ENCODE measurements at places on chromosomes 7 and 10. TPM values are rescaled to one million over a fixed set of nuclear protein-coding genes. Genes with fewer than 3 reads are reported as not detected.

The STOX1 gene
- total RNA-seq = 0.12 TPM

DNA sequence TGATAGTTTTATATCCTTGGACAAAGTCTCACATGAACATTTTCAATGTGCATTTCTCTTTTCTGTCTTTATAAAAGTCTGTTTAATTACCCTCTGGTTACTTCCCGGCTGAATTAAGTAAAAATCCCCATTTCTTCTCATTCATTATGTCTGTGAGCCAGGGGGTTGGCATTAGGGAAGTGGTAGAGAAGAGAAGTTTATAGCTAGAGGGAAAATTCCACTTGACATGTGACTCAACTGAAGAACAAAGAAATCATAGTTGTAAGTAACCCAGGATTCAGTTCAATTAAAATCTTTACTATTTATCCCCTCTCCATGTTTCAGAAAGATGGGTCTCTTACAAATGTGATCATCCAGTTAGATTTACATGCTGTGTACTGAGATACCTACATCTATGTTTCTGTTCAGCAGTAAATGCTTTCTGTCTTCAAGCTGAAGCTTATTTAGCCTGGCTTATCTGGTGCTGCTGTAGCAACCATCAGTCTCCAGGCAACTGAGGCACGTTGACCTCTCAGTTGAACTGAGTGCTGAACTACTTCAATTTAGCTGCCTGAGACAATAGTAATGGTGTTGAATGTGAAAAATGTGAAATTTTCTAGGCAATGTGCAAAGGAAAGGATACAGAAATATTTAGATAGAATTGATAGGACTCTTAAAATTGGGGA is 181.6 kb downstream of the MLLT10 start:
- peak; percentile 45 for DNase-seq

DNA sequence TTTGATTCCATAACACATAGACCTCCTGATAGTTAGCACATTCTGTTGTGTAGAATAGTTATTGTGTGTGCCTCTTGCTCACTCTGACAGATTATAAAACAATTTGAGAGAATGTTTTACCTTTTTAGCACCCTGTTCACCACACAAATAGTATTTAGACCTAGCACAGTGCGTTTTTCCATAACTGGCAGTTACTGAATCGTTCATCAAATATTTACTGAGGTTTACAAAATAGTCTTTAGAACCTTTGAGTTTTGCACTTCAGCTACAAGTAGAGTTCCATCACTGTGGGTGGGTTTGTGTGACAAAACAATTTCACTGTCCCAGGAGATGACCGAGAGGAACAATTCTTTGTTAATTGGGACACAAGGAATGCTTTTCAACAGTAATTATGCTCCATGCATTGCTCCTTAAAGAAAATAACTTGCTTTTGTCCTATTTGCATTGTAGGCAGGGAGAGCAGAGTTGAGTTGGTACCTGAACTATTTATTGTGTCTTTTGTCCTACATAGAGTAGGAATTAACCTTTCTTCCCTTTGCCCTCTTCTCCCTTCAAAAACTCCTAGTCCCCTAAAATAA is 62.3 kb downstream of the DNAH11 start:
- no peak for DNase-seq

GRCh38 chr10:65723525-65723924 is 1202.3 kb upstream of the LRRTM3 start:
- DNase-seq = no peak

The HNRNPF gene
- total RNA-seq = 151 TPM

The TRPV5 gene
- total RNA-seq = not detected

The MUC12 gene
- total RNA-seq = 2.5 TPM

- no peak for DNase-seq
These were observed 953.0 kb downstream of the GRID1 start for GRCh38 chr10:85413570-85413969.

DNA sequence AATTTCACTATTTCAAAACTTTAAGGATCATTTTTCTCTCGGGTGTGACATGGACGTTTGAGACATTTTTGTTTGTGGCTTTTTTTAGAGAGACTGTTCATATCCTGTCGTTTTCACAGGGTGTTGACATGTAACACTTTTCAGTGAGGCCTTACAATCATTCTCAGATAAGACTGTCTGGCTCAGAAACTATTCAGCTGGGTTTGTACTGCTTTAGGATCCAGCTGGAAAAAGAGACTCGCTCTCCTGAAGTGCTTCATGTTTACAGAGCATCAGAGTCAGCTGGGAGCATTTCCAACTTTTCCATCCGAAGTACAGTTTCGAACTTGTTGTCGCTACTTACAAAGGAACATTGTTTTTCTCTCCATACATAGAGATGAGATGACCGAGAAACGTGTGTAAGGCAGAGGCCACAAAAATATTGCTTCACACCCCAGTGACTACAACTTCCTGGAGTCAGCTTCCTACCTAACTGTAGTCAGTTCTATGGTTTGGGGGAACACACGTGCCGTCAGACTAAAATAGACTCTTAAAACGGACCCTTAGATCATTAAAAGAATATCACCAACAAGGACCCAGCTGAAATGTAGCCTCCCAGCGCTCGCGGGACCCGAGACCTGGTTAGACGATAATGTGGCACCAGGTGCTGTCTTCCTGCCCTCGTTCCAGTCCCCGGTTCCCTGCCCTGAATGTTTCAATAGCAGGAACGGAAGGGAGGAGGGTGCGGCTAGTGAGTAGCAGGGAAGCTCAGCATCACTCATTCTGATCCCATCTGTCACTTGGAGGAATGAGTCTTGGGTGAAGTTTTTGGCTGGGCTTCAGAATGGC is 78.0 kb downstream of the MKI67 start:
- peak; percentile 57 for DNase-seq

The GPR15LG gene
- not detected for total RNA-seq

GRCh38 chr7:64890761-64891362 is 12.2 kb upstream of the ZNF273 start:
- no peak for DNase-seq

The SLC26A5 gene
- total RNA-seq = not detected

DNA sequence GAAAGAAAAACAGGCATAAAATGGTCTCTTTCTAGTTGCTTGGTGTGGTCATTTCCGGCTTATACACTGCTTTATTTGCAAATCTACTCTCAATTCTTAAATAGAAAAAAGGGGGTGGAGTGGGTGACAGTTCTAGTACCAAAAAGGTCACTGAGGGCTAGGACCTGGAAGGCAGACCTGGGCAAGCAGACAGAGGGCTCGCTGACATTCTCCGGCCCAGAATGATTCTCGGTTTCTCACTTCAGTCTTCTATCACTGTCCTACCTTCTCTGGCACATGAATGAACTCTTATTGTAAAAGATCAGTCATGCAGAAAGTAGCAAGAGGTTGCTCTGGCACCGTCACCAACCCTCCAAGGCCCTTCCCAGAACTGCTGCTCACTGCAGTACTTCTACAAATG is 54.0 kb downstream of the MALSU1 start:
- no peak for DNase-seq

The RET gene
- 0.79 TPM for total RNA-seq

The PNLIPRP2 gene
- total RNA-seq = not detected

DNA sequence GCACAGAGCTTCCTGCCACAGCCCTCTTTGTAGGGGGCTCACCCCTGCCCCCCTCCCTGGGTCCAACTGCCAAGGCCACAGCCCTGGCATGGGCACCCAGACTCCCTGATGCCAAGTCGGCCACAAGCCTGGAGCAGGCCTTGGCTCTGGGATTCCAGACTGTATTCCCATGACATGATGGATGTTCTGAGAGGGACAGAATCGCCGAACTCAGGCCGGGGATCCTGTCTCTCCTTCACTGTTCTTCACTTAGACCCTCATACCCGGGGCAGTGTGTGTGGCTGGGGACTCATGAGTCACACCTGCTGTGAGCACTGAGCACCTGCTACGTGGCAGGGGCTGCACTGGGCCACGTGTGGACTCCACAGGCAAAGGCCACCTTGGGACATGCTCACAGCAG is 7.9 kb downstream of the CALML5 start:
- DNase-seq = no peak

The ANAPC16 gene
- total RNA-seq = 44.2 TPM

DNA sequence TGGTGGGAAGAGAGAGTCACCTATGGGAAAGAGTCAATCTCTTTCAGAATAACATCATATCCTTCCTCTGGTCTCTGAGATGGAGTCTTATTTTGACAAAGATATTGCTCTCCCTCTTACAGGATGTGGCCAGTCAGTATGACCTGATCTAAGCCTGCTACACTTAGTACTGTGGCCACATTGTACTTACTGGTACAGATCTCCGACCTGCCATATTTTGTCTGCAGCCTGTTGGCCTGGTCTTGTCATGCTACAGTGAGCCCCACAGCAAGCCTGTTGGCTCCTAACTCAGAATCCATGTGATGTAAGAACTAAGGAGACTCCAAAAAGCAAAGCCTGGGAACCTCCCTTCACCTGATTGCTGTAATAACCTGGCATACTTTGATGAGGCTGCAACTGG is 377.8 kb downstream of the SFMBT2 start:
- no peak for DNase-seq

GRCh38 chr7:128162666-128163065 is 78.4 kb upstream of the LEP start:
- no peak for DNase-seq

The MET gene
- total RNA-seq = 8.2 TPM

GRCh38 chr7:8436965-8437364 is 3.6 kb downstream of the NXPH1 start:
- no peak for DNase-seq

GRCh38 chr7:149125189-149125862 is 798 bp downstream of the ZNF425 start:
- no peak for DNase-seq

The PROSER2 gene
- total RNA-seq = 12.1 TPM

The ABCB1 gene
- total RNA-seq = 1.8 TPM

The SPDYE2B gene
- total RNA-seq = not detected

GRCh38 chr7:86965727-86966120 is 93.7 kb downstream of the ELAPOR2 start:
- no peak for DNase-seq

DNA sequence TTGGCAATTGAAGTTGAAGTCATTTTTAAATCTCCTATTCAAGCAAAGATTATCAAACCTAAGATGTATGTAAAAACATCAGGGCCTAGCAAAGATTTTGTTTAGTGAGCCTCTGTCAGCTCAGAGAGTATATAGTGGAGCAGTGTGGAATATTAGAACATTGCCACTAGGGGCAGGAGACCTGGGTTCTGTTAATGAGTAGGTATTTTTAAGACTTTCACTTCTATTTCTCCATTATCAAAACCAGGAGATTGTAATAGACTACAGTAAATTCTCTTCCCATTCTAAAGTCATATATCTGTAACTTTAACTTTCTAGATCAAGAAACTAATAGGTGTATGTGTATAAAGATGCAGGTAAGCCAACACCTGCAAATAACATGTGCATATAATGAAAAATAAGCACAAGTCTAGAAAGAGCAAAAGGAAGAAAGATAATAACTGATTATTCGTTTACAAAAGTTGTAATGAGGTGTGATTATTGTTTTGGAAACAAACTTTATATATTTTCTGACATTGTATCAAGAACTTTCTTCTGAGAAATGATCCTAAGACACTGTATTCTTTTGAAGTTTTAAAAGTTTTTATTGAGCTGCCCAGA is 64.4 kb downstream of the KCND2 start:
- DNase-seq = no peak

The PILRB gene
- 19.9 TPM for total RNA-seq

DNA sequence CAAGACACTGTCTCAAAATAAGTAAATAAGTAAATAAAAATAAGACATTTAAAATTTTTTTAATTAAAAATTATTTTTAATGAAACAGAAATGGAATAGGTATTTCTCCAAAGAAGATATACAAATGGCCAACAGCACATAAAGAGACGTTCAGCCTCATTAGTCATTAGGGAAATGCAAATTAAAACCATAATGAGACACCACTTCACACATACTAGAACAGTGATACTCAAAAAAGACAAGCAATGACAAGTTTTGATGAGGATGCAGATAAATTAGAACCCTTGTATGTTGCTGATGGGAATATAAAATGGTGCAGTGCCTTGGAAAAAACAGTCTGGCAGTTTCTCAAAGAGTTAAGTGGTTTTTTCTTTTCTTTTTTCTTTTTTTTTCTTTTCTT is 26.5 kb upstream of the C10orf67 start:
- DNase-seq = no peak

The SLC13A1 gene
- total RNA-seq = not detected

DNA sequence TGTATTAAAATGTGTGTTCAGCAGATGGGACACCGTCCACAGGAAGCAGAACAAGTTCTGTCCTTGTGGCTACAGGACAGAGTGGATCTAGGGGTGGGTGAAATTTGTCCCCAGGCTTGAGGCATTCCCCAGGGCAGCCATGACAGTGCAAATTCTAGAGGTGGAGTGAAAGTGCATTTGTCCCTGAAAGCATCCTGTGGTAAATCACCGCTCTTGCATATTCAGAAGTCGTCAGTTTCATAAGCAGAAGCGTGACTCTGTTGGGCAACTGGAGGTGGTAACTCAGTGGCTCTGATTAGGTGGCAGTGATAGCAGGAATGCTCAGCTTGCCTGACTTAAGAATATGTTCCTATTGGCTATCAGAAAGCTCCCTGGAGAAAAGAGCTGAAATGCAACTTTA is 96.6 kb downstream of the SNX10 start:
- no peak for DNase-seq

The GFRA1 gene
- total RNA-seq = 24.2 TPM

The IGFBP3 gene
- 1,283 TPM for total RNA-seq

The CYP26C1 gene
- total RNA-seq = not detected

The OPALIN gene
- not detected for total RNA-seq

The PLA2G12B gene
- total RNA-seq = not detected

DNA sequence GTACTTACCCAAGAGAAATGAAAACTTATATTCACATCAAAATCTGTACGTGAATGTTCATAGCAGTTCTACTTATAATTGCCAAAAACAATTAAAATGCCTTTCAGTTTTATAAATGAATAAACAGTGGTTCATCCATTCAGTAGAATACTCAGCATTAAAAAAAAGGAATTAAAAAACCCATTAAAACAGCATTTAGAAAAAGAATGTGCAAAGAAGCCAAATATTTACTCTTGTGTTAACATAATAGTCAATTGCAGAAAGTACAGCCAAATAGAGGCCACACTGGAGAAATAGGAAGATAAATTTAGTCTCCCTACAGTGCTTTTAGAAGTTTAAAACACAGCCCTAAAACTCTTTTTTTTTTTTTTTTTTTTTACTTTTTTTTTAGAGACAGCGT is 54.6 kb downstream of the MYO3A start:
- no peak for DNase-seq

The RBM20 gene
- 1.5 TPM for total RNA-seq

GRCh38 chr7:106592282-106593027 is 68.5 kb downstream of the CCDC71L start:
- no peak for DNase-seq
